Retina (tissue), 1 donor: ENCODE measurements at places on chromosomes 16 and 17.

GRCh38 chr17:81688616-81689015 lies 4.8 kb downstream of the HGS start:
- no peak for DNase-seq

DNA sequence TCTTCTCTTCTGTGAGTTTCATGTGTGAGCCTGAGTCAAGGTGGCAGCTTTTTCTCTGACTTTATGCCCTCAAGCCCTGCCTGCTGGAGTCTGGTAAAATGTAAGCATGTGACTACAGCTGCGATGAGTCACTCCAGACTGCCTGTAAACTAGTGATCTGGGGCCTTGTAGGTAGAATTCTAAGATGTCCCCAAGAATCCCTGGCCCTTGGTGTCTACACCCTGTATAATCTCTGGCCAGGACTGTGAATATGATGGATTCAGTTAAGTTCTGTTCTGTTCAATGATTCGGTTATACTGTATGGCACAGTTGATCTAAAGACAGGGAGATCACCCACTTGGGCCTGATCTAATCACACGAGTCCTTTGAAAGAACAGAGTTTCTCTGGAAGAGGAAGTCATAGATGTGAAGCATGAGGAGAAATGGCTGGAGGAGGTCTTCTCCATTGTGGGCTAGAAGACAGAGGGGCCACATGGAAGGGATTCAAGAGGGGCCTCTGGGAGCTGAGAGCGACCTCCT lies 29.8 kb downstream of the PRSS54 start:
- no peak for DNase-seq

GRCh38 chr16:424033-424622 lies 1.3 kb upstream of the RAB11FIP3 start:
- DNase-seq = no peak

DNA sequence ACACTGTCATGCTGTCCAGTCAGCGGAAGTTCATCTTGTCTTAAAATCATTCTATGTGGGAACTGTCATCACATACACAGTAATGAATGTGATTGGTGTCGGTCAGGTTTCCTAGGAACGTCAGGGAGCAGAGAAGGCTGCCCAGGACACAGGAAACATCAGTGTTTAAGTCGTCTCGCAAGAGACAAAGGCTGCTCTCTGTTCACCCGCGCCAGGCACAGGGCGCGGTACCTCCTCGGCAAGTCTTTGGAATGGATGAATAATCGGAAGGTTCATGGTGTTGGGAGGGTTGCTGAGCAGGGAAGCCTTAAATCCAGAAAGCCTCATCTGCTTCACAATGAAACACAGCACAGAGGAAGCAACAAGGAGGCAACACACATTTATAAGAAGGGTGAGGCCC lies 148.2 kb downstream of the CPPED1 start:
- no peak for DNase-seq

GRCh38 chr17:45333702-45334092 lies 16.9 kb upstream of the MAP3K14 start:
- no peak for DNase-seq

DNA sequence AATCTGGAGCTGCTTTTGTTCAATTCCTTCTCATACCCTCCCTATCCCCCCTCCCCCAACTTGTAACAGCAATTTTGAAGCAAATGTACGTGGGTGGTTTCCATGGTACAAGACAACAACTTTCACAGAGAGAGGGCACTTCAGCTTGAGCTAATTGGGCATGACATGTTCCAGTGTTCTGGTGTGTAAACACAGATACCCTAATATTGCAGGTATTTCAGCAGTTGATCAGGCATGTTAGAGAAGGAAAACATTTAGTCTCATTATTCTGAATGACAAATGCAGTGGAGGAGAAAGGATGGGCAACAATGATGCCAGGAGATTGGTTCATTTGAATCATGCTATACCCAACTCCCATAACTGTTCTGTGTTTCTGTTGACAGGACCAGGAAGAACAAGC lies 137.5 kb downstream of the TRIM37 start:
- peak; percentile 72 for DNase-seq

GRCh38 chr17:65537845-65538674 lies 23.4 kb downstream of the AXIN2 start:
- no peak for DNase-seq

DNA sequence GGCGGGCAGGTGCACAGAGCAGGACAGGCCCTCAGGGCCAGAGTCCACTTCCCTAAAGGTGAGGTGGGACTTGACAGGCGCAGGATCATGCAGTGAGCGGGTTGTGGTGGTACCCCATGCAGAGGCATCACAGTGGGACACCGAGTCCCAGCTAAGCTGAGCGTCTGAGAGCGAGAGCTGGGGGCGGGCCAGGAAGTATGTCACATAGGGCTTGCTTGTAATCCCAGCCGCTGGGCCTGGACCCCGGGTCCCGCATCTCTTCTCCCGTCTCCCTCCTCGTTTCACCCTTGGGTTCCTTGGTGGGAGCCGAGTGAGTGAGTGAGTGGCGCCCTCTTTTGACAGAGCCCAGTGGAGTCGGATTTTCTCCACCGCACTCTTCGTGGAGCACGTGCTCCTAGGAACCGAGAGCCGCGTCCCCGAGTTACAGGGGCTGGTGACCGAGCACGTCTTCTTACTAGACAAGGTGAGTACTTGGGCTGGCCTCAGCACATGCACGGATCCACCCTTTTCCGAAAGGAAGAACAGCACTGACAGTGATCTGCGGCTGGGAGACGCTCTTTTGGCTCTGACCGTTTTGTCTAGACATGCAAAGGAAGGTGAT lies 50.8 kb upstream of the ENDOV start:
- peak; percentile 46 for DNase-seq

- no peak for DNase-seq
Measured at GRCh38 chr17:61249649-61250299, 149.9 kb upstream of the TBX2 start.

GRCh38 chr16:11485676-11486075 lies 101.0 kb downstream of the LITAF start:
- no peak for DNase-seq

GRCh38 chr17:72987166-72987565 lies 105.3 kb downstream of the SLC39A11 start:
- no peak for DNase-seq

DNA sequence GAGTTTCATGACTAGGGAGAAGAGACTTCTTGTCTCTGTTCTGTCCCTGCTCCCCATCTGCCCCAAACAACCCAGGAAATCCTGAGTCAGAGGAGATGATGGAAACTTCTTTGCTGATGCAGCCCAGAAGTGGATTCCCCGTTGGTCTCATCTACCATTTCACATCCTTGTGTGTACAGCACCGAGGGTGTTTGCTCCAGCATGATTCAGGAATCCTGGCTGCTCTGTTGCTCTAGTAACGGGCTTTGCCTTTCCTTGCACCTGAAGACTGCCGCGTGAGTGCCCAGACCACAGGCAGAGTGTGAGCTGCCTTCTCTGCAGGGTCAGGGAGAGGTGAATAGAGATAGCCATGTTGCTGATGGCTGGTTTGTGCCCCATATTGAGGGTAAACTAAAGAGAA lies 408.4 kb downstream of the CPPED1 start:
- no peak for DNase-seq

- DNase-seq = peak; percentile 63
Measured at GRCh38 chr16:84597931-84598351, 19.9 kb downstream of the COTL1 start.

DNA sequence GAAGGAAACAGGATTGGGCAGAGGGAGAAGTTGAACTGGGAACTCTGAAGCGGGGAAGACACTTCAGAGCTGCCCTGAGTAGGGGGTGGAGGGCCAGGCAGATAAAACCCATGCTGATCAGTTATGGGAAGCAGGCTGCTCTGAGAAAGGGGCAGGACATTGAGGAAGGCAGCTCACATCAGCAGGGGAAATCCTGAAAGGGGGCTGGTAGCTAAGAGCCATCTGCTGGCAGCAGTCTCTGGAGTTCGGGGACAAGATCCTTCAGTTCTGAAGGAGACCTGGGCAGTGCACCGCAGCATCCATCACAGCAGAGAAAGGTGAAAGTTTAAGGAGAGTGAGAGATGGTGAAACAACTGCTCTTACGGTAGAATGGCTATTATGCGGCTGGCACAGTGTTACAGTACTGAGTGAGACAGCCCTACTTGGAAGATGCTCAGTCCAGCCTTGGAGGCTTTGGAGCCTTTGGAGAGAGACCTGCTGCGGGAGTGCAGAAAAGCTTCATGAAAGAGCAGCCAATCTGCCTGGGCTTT lies 5.4 kb upstream of the KIF18B start:
- DNase-seq = no peak

DNA sequence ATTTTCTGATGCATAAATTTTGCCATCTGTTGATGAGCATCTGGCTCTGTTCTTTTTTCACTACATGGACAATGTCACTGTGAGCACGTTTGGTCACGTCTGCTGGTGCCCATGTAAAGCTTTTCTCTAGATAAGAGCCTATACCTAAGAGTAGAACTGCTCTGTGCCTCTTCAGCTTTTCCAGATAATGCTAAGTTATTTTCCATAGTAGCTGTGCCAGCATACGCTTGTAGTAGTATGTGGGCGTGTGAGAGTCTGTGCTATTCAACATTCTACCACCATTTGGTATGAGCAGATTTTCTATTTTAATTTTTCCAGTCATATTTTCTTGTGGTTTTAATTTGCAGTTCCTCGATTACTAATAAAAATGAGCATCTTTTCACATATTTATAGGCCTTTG lies 33.2 kb downstream of the VPS35L start:
- DNase-seq = no peak

DNA sequence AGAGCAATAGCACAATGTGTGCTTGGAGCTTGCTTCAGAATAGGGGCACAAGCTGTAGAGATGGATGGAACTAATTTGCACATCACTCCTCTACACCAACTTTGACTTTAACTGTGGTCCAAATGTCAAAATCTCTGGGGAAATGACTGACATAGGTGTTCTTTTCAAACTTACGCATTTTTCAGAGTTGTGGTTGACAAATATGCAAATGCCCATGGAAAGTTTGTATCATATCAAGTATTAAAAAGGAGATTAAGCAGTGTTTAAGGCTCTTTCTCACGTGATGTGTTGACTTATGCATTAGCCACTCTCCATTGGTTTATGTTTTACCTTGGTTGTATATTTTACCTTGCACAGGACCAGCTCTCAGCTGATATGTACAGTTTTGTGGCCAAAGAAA lies 77.1 kb downstream of the ELAC2 start:
- DNase-seq = no peak

GRCh38 chr16:89729863-89730593 lies 8.7 kb downstream of the ZNF276 start:
- DNase-seq = no peak
